Lower lobe of right lung (tissue), 2 donors: ENCODE measurements at places on chromosomes 5 and 9. TPM values are rescaled to one million over a fixed set of nuclear protein-coding genes. Genes with fewer than 3 reads are reported as not detected.

DNA sequence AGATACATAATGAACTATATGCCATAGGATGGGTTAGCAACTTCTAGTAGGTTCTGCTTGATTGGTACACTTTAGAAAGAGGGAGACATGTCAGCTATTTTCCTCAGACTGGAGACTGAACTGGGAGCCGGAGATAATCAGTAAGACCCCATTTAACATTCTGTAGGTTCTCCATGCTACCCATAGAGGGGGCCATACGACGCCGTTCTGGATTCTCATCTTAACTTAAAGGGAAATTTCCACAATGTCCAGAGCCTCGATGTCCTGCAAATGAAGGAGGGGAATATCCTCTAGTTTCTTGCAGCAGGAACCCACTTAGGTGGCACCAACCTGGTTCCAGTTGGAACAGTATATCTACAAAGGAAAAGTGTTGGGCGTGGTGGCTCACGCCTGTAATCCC, 22.3 kb upstream of the NPM1 start:
- no peak for DNase-seq

DNA sequence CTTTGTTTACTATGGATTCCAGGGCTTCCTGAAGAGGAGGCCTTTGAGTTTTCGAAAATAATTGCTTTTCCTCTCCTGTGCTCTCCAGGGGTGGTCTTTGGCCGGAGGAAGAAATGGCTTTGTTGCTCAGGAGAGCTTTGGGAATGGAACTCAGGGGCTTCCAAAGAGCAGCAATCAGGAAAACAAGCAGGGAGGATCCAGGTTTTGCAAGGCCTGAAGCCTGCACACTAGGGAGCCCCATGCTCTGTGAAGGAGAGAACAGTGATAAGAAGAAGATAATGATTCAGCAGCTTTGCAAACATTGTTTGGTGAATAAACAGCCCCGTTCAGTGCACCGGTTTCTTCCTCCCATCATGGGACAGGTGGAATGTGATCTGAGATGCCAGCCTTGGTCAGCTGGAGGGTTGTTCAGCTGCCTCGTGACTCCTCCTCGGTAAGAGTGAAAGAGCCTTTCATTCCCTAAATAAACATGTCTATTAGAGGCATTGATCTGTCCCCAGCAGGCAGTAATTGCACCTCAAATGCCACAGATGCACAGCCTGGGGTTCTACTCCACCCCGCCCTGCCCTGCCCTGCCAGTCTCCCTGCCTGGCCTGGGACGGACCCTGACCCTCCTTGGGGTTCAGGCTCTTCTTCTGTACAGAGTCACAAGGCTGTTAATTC, 11.5 kb upstream of the ALDH1B1 start:
- no peak for DNase-seq

GRCh38 chr5:126198531-126198930, 224.7 kb upstream of the GRAMD2B start:
- DNase-seq: no peak

DNA sequence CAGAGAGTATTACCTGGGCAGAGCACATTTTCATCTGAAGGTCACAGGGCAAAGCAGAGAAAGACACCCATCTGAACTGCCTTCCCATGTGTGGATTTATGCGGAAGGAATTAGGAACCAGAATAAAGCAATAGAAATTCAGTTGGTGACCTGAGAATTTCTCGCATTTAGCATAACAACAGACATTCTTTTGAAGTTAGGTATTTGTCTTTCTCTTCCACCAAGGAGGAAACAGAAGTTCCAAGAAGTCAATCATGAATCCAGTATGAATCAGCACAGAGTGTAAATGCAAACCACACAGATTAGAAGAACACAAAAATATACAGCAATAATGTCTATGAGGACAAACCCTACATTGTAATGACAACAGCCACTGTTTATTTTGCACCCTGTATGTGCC, 515.2 kb upstream of the BRINP1 start:
- DNase-seq: no peak

GRCh38 chr9:138097501-138097991, 220.0 kb downstream of the CACNA1B start:
- peak; percentile 32 for DNase-seq

- no peak for DNase-seq
These were observed 160.8 kb upstream of the CDKN2B start for GRCh38 chr9:22169727-22170503.

- no peak for DNase-seq
These were observed 28.2 kb downstream of the LIFR start for GRCh38 chr5:38528162-38528703.

DNA sequence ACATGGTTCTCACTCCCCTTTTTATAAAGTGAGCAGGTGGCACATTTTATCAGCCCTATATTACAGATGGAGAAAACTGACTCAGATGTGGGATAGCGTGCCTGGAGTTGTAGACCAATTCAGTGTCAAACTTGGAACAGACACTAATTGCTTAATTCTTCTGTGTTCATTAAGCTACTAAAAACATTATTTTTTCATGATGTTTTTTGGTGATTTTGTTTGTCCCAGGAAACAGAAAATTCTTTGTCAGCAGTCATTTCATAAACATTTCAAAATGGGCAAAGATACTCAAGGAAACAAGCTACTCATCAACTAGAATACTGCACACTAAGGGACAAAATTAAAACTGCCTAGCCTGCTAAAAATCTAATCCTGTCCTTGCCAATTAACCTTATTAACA, 2.2 kb downstream of the ABHD17B start:
- no peak for DNase-seq

DNA sequence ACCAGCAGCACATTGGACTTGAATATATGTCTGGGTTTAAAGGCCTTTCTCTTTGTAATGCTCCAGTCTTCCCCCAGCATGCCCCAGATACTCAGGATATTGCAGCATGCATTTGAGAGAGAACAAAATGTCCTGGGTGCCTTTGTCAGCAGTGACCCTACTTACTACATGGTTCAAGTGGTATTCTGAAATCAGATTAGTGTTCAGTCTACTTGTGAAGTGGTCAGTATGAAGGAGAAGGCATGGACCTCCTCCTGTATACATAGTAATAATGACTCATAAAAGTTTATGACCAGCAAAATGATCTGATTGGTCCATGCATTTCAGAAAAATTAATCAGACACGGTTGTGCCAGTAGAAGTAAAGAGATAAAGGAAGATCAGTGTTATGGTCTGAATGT, 25.4 kb downstream of the GPR21 start:
- no peak for DNase-seq

DNA sequence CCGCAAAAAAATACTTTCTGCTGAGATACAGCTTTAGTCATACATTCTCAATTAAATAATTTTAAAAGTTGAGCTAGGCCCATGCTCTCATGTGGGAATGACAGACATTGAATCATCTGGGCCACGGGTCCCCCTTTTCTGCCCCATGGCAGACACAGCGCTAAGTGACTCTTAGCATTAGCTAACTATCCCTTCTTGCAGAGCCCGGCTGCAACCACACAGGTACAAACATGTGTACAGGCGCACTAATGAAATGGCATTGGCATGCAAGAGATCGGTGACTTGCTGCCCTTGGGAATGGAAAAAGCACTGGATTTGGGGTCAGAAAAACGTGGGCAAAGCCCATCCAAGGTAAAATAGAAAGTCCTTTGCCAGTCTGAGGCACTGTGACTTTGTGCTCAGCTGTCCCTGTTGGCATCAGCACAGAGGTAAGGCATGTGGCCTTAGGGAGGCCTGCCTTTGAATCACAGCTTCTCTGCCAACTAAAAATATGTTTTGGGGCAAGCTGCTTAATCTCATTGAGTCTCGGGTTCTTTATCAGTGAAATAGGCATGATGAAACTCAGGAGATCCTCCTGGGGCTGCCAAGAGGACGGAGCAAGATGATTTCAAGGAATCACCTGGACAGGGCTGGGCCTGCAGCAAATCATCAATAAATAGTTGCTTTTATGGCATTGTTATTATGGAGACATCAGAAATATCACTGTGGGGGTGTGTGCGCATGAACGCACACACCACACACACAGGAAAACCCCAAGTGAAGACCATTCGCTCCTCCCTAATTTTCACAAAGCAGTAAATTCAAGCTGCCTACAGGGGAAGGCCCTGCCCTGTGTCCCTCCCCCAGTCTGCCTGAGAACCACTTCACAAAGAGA, 54.2 kb downstream of the WHRN start:
- no peak for DNase-seq

DNA sequence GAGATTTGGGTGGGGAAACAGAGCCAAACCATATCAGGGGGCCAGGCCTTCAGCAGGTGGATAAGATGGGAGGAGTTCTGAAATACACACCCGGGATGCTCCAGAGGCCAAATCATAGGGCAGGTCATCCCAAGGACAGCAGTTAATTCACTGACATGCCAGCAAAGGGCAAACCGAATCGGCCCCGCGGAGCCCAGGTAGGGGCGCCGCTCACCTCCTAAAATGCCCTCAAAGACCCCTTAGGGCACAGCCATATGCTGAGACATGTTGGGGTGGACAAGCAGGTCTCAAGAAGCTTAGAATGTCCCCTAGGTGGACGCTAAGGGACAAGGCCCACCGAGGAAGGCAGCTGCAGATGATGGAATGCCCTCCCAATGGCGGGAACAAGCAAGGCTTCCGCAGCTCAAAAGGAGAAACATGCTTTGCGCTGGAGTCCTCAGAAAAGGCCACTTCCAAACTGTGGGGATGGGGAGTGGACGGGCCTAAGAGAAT, 144.9 kb downstream of the ERCC6L2 start:
- no peak for DNase-seq

- DNase-seq: no peak
These were observed 18.6 kb downstream of the TRIM14 start for GRCh38 chr9:98100456-98100855.

DNA sequence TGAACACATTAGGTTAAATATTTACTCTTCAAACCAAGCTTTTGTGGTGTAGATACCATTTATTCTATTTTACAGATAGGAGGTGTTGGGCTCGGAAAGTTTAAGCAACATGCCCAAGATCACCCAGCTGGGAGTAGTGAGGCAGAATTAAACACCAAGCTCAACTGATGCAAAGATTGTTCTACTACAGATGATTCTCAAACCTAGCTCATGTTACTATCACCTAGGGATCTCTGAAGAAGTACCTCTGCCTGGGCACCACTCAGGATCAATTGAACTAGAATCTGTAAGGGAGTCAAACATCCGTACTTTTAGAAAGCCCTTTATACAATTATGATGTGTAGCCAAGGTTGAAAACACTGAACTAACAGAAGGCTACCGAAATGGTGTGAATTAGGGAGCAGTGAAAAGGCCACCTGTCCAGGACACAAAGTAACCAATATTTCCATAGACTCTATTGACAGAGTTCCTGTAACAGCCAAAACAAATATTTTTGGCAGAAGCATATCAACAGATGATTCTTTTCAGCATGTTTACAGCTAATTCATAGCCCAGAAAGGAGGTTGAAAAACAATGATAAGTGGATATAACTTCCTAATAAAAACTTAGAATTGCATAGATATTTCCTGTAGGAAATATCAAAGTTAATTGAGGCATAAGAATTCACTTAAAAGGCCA, 158.5 kb upstream of the PTGER4 start:
- no peak for DNase-seq

DNA sequence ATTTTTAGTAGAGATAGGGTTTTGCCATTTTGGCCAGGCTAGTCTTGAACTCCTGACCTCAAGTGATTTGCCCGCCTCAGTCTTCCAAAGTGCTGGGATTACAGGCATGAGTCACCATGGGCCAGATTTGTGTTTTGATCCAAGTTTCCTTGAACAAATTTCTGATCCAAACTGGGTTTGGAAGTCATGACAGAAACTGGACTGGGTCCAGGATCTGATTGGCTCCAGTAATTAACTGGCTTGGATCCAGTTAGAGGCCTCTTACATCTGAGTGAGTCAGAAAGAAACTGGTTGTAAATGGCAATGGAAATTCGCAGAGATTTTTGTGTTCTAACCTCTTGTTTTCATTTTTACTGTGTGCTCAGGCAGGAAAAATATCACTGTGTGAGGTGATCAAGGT, 141.6 kb downstream of the SLC25A46 start:
- DNase-seq: no peak

GRCh38 chr9:102101723-102102122, 363.3 kb upstream of the GRIN3A start:
- no peak for DNase-seq

DNA sequence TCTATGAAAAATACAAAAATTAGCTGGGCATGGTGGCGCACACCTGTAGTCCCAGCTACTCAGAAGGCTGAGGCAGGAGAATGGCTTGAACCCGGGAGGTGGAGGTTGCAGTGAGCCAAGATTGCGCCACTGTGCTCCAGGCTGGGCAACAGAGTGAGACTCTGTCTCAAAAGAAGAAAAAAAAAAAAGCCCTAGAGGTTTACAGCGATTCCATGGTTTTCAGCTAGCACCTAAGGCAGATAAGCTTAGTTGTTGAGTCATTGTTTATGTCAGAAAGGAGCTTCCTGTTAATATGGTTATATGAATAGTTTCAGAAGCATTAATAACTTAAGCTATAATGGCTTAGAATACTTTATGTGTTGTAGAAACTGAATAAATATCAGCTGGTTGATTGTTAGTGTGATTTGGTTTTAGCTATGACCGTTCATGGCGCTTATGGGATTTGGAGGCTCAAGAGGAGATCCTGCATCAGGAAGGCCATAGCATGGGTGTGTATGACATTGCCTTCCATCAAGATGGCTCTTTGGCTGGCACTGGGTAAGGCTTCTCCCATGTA, 13.0 kb downstream of the RNF183 start:
- DNase-seq: no peak

GRCh38 chr9:123914517-123915196, 15.3 kb downstream of the DENND1A start:
- DNase-seq: no peak

- no peak for DNase-seq
These were observed 54.2 kb downstream of the MAPKAP1 start for GRCh38 chr9:125652759-125653158.

- DNase-seq: no peak
These were observed 19.3 kb downstream of the TYRP1 start for GRCh38 chr9:12712532-12712931.

GRCh38 chr9:128262687-128263086, 13.1 kb downstream of the GOLGA2 start:
- no peak for DNase-seq

DNA sequence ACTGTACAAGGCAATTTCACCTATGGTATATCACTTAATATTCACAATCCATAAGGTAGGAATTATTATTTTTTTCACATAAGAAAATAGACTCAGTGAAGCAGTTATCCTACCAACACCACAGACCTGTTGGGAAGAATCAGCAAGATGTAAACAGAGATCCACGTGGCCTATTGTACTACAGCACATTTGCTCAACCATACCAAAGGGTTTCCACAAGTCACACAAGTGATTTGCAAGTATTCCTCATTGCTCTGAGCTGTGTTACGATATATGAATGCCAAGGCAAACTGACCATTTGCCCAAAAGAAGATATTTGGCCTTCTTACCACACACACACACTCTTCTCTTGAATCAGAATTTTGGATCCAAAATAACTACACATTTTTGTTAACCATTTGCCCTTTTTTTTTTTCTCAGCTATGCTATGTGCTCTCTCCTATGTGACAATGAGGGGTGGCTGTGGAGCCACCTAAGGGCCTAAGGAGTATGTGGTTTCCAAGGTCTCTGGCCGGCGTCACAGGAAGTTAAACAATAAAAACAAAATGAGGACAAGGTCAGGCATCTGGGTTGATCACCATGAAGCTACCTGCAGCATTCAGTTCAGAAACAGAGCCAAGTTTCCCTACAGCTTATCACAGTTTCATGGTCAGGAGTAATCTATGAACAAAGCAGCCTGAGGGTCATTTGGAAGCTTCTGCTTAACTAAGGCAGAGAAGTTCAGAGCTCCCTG, 171.0 kb upstream of the FREM1 start:
- no peak for DNase-seq

The P4HA2 gene
- 75.7 TPM for total RNA-seq

The PCDHA9 gene
- 0.32 TPM for total RNA-seq

The SECISBP2 gene
- total RNA-seq: 55.6 TPM

The PCDHGA10 gene
- 5.4 TPM for total RNA-seq

The IDNK gene
- total RNA-seq: 4.2 TPM

The GPR151 gene
- not detected for total RNA-seq

The DAPK1 gene
- 196 TPM for total RNA-seq

The EPB41L4B gene
- total RNA-seq: 12.1 TPM

The NUTM2F gene
- total RNA-seq: not detected
